ENCODE measurements at places on chromosomes 11 and 22.

- no peak for DNase-seq
Observed at GRCh38 chr22:39896313-39896996, 2.9 kb upstream of the ENTHD1 start.

GRCh38 chr11:394034-394857 lies at the start of gene PKP3:
Gene PKP3 (plus strand): TSS chr11:394209. CDS start chr11:394293, 84 bp downstream.
- peak; percentile 99 for DNase-seq

DNA sequence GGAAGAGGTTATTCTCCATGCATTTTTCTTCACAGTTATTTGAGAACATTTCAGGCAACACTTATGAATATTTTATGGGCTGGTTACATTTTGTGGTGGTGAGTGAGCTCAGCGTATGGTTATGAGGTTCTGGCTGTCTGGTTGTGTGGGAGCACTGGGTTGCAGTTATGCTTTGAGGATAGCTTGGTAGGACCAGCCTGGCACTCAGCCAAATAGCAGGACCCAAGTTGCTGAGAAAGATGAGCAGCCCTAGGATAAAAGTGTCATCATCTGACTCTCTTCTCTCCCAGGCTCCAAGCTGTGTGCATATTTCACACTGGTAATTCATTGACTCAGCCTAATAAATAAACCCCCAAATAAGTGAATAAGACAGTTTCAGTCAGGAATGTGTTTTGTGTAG lies 8.1 kb upstream of the SRSF8 start:
- DNase-seq, result no peak

DNA sequence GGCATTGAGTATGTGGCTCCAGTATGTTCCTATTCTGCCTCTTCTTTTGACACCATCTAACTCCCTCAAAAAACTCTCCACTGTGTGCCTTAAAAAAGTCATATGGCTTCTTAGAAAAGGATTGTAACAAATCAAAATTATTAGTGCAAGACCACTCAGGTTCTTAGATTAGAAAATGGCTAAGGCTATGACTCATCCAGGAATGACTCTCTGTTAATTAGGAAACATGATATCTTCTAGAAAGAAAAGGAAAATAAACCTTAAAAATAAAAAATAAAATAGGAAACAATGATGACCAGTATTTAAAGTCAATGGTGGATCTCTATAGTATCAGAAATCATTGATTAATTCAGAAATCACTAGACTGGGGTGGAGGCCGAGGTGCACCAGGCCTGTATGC lies 21.7 kb downstream of the SLC25A17 start:
- DNase-seq, result peak; percentile 13

DNA sequence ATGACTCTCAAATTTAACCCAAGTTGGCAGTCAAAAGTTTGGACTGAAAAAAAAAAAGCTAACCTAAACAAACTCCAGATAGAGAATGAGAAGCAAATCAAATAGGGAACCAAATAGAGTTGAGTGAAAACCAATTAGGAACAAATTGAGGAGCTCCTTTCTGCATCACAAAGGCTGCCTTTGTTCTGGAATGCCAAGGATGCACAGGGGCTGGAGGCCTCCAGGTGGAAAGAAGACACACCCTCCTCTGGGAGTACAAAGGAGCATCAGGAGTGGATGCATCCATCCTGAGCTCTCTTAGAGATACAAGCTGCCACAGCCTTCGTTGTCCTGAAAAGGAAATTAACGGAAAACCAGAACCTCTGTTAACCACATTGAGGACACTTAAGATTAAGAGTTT lies 73.3 kb downstream of the MRGPRX1 start:
- no peak for DNase-seq

- DNase-seq, result peak; percentile 65
Observed at GRCh38 chr11:27358296-27358695, 4.7 kb downstream of the CCDC34 start.

DNA sequence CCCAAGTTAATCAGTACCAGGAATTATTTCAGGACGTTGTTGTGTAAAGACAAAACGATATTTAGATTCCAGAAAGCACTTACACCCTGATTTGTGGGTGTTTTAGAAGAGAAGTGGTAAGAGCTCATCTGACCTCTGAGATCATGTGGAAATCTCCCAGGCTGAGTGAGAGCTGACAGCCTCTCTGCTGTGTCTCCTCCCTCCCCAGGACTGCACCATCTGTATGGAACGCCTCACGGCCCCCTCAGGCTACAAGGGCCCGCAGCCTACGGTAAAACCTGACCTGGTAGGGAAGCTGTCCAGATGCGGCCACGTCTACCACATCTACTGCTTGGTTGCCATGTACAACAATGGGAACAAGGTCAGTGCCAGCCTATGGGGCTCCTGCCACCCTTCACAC lies 20.0 kb downstream of the DTX4 start:
- no peak for DNase-seq

DNA sequence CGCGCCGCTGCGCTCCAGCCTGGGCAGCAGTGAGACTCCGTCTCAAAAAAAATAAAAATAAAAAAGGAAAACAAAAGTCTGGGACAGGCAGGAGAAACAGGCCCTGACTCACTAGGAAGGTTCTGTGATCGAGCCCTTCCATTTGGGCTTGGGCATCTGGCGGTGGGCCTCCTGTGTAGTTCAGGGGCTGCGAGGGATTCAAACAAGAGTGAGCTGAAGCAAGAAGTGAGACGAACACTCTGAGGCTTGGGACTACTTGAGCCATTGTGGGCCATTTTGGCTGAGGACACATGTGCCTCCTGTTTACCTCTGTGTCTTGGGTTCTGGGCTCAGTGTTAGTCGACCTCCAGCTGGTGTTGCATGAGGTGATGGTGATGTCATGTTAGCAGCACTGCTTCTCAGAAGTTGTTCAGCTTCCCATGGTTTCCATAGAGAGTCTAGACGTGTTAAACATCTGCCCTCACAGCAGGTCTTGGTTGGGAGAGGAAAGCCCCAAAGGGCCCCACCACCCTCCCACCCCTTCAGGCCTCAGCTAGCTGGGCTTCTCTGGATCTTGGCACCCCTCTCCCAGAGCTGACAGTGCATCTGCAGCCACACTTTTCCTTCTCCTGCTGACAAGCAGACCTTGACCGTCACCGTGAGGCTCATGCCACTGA lies 57.8 kb downstream of the MED15 start:
- DNase-seq, result no peak

DNA sequence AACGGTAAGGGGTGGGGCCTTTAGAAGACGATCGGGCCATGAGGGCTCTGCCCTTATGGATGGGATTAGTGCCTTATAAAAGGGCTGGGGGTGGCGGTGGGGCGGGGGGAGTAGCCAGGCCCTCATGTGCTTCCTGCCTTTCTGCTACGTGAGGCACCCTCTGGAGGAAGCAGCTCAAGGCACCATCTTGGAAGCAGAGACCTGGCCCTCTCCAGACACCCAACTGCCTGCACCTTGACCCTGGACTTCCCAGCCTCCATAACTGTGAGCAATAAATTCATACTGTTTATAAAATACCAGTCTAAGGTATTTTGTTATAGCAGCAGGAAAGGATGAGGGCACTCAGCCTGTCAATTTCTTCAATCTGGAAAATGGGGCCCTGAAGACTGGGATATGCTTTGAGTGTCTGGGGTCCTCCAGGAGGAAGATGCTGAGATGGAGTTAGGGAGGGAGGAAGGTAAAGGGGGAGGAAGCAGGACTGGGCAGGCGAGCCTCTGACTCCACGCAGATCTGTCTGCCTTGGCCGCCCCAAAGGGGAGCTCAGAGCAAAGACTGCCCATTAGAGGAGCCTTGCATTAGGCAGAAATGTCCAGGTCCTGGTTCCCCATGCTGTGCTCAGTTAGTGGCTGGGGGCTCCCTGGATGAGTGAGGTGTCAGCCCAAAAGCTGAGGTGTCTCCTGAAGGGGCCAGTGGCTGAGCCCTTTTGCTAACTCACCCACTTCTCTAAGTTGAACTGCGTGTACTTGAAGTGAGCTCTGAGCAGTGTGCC lies 5.3 kb downstream of the CABP2 start:
- no peak for DNase-seq

- peak; percentile 85 for DNase-seq
Observed at GRCh38 chr11:109668973-109669634, 247.1 kb downstream of the C11orf87 start.

DNA sequence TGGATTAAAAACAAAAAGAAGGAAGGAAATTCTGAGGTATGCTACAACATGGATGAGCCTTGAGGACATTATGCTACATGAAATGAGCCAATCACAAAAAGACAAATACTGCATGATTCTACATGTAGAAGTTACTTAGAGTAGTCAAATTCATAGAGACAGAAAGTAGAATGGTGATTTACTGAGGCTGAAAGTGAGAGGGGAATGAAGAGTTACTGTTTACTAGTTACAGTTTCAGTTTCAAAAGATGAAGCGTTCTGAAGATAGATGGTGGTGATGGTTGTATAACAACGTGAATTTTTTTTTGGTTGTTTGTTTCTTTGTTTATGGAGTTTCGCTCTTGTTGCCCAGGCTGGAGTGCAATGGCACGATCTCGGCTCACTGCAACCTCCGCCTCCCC lies 9.5 kb downstream of the OR5P2 start:
- DNase-seq, result no peak

GRCh38 chr11:45704133-45704532 lies 38.7 kb upstream of the CHST1 start:
- no peak for DNase-seq

DNA sequence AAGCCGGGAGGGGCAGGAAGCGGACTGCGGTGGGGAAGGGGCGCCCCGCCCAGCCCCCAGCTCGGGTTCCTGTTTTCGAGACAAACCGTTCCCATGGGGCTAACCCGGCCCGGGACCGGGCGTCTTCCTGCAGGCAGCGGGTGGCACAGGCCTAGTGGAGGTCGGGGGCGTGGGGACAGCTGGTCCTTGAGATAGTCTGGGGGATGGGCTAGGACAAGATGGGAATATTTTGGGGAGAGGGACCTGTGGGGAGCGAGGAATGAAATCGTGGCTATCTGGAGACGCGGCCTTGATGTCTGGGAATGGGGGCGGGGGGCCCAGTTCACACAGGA lies 1.2 kb upstream of the RASGRP2 start:
- no peak for DNase-seq

DNA sequence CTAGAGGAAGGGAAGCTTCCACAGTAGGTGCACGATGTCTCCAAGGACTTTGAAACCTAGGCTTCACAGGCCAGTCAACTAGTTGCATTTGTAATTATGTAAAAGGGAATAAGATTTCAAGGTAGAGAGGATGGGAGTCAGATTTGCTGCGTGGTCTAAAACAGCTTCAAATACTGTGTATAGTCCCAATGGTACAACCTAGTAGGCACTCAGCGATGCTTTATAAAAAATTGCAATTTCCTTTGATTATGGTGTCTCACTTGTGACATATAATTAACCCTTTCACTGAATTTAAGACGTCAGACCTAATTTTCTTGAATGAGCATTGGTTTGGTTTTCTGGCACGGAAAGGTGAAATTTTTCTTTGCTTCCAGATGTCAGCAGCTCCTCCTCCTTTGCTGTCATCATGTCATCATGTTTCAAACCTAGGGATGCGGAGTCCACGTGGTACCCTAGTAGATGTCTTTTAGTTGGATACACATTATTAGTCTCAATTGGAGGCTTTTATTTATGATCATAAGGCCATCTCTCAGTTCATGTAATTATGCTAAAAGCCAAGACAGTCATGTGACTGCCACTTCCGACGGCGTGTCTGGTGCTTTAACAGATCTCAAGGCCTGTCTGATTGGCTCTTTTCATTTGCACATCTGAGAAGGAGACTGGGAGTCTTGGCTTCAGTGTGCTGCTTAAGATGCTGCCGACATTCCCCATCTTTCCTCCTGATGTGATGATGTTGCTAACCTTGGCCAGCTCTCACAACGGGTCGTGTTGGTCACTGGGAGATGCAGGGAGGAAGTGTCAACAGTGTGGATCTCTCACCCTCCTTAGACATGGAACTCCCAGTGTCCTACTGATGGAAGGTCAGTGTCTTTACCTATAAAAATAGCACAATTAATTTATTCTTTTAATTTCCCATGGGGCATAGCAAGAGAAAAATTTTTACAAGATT lies 134.0 kb downstream of the HIPK3 start:
- DNase-seq, result no peak

DNA sequence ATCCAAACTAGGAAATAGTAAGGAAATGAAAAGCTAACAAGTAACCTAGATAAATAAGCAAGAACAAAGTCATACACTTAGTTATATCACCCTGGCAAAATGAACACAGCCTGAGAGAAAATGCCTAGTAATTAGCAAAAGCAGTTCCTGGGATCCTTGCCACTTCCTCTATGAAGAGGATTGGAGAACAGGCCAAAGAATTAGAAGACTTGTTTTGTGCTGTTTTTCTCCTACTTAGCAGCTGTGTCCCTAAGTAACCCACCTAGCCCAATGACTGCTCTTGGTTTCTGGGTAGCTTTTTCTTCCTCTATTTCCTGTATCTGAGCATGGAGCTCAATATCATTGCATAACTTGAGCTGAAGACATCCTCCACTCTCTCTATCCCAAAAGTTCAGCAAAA lies 713.9 kb downstream of the ETS1 start:
- DNase-seq, result no peak

- DNase-seq, result peak; percentile 71
Observed at GRCh38 chr22:27804470-27805297, 3.1 kb upstream of the MN1 start.

- DNase-seq, result no peak
Observed at GRCh38 chr11:46417711-46418110, 26.1 kb upstream of the CHRM4 start.

DNA sequence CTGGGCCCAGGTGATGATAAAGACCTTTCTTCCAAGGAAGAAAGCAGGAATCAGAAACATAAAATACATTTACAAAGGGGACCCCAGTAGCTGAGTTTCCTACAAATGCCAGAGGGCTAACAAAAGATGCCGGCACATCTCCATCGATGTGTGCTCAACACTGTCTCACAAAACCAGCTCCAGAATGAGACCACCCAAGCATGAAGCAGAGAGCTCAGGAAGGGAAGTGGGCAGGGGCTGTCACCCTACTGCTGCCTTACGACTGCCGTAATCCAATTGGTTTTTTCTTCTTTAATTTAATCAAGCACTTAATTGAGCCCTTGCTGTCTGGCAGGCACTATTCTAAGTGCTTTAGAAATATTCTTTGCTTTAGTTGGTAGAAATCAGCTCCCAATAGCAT lies 26.1 kb downstream of the SMCO4 start:
- no peak for DNase-seq

DNA sequence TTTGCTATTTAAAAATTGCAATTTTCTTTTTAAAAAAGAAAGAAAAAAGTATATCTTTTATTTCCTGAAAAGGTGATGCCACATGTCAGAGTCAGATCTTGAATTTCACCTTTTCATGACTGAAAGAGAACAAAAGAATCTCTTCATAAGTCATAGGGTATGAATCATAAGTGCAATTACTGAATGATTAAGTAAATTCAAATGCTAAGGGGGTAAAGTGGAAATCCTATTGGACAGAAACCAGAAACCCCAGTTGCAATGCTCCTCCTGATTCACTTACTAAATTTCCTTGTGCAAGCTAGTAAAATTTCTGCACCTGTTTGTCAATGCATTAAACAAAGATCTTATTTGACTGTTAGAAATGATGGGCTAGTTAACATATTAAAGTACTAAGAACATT lies 8.2 kb upstream of the PRRG4 start:
- peak; percentile 91 for DNase-seq

GRCh38 chr22:38964306-38964705 lies 6.9 kb downstream of the APOBEC3A start:
- no peak for DNase-seq

GRCh38 chr11:77088236-77089003 lies 14.2 kb upstream of the OMP start:
- DNase-seq, result peak; percentile 83

- no peak for DNase-seq
Observed at GRCh38 chr22:20486229-20486628, 9.4 kb downstream of the KLHL22 start.
